ENCODE measurements at places on chromosomes 5 and 9. TPM values are rescaled to one million over a fixed set of nuclear protein-coding genes. Genes with fewer than 3 reads are reported as not detected.

The BICD2 gene
- total RNA-seq, result 18.7 TPM

The ARID3C gene
- total RNA-seq, result 0.71 TPM

The LCN15 gene
- total RNA-seq, result 0.06 TPM

The SCGB3A1 gene
- total RNA-seq, result not detected

The IFNB1 gene
- 0.43 TPM for total RNA-seq

The KIF4B gene
- total RNA-seq, result 0.26 TPM

DNA sequence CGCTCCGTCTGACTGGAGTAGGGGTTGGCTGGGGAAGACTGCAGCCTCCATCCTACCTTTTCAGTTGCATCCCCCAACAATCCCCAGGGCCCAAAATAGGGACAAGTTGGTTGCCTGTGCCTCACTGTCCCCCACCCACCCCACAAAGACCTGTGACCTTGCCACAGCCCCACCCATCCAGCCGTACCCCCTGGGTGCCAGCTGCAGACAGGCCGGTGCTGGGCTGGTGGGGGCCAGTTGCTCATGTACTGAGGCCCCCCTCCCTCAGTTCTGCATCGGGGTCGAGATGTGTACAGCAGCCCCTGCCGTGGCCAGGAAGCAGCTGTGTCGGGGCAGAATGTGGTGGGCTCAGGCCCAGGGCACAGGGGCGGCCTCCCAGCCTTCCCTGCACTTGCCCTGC lies 374 bp downstream of the LCNL1 start:
- ATAC-seq, result no peak

DNA sequence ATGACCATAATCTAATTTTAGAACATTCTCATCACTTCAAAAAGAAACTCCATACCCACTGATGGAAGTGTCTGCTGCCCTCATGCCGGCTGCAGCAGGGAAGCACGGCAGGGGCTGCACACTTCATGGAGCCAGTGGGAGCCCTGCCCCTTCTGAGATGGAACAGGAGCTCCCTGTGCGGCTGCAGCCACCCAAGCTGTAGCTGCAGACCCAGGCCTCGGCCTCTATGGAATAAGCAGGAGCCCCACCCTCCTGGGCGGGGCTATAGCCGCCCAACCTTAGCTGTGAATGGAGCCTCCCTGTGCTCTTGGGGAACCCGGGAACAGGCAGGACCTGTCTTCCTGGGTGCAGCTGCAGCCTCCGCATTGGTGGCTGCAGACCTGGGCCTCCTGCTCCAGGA lies 128.5 kb downstream of the NUDT12 start:
- no peak for ATAC-seq

- peak; percentile 83 for ATAC-seq
These were observed 12.6 kb upstream of the UGT3A2 start for GRCh38 chr5:36079200-36079781.

GRCh38 chr5:151249281-151249680 lies 3.7 kb upstream of the GM2A start:
- ATAC-seq, result no peak

DNA sequence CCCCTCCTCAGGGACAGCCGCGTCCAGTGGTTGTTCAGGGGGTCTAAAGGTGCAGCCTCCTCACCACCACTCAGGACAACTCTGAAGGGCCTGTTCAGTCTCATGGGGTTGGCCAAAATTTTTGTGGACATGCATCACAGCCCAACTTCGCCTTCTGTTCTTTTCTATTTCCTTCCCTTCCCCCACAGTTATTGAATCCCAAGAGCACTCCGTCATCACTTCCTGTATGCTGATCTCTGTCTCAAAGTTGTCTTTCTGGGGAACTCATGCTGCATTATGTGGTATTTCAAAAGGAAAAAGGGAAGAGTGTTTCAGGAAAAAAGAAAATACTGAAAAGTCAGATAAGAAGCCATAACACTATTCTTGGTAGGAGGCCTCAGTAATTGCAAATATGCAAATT lies 355.4 kb downstream of the CAAP1 start:
- no peak for ATAC-seq

GRCh38 chr5:89901983-89902382 lies 507.6 kb downstream of the CETN3 start:
- ATAC-seq, result no peak

DNA sequence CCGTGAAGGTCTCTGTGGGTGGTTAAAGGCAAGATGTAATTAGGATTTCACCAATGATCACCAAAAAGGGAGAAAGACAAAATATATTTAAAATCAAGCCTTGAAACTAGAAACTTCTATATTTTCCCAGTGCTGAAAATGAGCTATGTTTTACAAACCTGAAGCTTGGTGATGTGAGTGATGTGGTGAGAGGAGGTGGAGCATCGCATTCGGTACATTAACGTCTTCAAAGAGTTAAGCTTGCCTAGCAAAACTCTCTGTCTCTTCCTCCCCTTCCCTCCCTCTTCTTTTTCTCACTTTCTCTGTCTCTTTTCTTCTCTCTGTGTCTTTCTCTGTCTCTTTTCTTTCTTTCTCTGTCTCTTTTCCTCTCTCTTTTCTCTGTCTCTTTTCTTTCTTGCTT lies 347.3 kb upstream of the IRX2 start:
- no peak for ATAC-seq

DNA sequence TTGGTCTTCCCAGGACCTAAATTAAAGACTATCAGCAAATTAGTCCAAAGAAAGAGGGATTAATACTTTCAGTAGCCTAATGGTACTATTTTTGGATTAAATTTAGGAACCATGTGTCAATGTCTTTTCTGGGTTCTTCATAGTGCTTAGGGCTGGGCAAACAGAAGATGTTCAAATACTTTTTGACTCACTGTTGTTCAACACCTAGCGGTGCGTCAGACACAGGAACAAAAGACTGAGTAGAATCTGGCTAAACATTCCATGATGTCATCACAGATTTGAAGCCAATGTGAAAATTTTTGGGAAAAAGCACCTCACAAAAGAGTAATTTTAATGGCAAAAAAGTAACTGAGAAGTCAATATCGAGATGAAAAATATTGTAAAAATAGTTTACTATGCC lies 544.4 kb downstream of the EFNA5 start:
- no peak for ATAC-seq

DNA sequence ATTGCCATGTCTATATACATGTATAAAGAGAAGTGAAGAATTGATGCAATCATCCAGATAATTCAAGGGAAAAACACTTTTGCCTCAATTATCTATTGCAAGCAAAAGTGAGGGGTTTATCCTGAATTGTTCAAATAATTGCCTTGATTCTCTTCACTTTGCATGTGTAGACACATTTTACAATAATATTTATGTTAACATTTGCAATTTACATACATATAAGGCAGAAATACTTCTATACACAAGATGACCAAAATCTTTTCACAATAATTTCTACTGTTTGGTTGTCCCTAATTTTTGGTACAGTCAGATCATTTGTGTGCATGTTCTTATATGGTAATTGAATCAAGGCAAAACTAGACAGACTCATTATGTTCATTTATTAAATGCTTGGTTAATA lies 285.3 kb upstream of the TMEM161B start:
- ATAC-seq, result no peak

DNA sequence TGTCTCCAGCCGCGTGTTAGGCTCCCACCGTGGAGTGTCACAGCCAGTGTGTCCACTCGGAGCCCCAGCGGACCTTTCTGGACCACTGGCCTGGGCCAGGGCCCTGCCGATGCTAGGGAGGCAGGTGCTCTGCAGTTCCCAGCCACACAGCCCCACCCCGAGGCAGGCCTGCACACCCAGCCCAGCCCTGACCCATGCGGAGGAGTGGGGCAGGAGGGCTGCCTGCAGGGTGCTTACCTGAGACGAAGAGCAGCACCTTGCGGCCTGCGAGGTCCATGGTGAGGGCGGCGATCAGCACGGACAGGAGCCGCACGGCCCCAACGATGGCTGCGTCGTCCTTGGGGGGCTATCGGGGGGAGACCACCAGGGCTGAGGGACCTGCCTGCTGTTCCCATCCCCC lies 5.2 kb downstream of the SLC2A6 start:
- no peak for ATAC-seq

DNA sequence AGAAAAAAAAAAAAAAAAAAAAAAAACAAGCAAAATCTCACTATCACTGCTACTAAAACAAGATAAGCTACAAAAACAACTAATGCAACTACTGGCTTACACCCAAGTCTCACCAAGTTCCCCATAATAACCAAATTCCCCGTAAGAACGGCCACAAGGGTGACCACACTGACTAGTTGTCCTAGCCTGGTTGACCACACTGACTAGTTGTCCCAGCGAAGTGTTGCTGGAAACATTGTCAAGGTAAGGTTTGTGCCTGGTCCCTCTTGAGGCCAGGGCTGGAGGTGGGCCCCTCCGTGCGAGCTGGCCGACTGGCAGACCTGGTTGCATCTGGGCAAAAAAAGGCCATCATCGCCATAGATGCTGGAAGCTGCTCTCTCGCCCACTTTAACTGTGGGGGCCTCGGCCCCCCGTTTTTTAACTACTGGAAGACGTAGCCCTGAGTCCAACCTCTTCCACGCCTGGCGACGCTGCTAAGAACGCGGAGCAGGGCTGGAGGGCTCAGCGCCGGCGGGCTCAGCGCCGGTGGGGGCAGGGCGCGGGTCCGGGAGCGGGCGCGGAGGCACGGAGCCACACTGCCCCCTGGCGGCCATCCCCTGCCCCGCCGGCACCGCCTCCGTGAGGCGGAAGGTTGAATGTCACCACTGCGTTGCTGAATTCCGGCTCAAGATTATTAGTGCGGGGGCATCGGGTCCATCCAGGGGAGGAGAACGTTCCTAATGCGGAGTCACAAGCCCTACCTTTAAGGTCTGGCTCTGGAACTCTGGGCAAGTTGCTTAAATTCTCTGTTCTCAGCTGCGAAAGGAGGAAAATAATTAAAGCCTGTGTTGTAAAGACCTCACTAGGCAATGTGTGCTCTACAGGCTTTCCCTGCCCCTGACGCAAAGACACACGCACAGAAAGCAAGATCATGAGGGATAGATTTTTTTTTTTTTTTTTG lies 84.0 kb downstream of the HSD17B3 start:
- peak; percentile 97 for ATAC-seq

GRCh38 chr5:10645146-10645545 lies 81.3 kb downstream of the ANKRD33B start:
- ATAC-seq, result no peak

GRCh38 chr9:89052470-89053097 lies 61.3 kb downstream of the S1PR3 start:
- no peak for ATAC-seq

Measured in motor neuron (in vitro differentiated cells).